ENCODE measurements at places on chromosomes 2 and 18. TPM values are rescaled to one million over a fixed set of nuclear protein-coding genes. Genes with fewer than 3 reads are reported as not detected.

DNA sequence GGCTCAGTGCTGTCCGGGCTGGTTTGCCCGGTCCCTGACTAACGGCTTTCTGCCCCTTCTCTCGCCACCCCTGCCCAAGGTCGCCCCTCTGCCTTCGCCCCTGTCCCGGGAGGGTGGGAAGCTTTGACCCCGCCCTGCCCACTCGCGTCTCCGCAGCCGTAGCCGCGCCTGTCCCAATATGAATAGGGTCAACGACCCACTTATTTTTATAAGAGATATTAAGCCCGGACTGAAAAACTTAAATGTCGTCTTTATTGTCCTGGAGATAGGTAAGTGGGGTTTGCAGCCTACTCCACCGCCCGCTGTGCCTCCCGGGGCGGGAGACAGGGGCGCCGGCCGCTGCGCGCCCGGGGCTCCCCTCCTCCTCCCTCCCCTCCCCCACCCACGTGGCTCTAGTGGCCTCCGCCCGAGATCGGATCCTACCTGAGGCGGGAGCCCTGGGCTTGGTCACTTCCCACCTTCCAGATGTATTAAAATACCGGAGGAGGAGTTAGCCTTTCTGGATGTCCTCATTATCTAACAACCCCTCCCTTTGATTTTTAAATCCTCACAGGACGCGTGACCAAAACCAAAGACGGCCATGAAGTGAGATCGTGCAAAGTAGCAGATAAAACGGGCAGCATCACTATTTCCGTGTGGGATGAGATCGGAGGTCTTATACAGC is 633 bp downstream of the NABP1 start:
- DNase-seq = peak; percentile 51
- H3K27me3 ChIP-seq = no peaks in the 10 kb centered on the region
- H3K4me1 ChIP-seq = peaks cover 4% of the 10 kb centered on the region
- peak overlapping the region; percentile 54 for H3K4me3 ChIP-seq

- H3K27me3 ChIP-seq = no peaks in the 10 kb centered on the region
- no peaks in the 10 kb centered on the region for H3K36me3 ChIP-seq
- no peak for DNase-seq
- H3K4me3 ChIP-seq = no peak overlapping the region
- no peak overlapping the region for H3K27ac ChIP-seq
- H3K4me1 ChIP-seq = no peaks in the 10 kb centered on the region
Observed at GRCh38 chr2:2926009-2926857, 451.4 kb downstream of the EIPR1 start.

GRCh38 chr2:66948234-66948633 is 448.9 kb upstream of the ETAA1 start:
- no peak overlapping the region for H3K4me3 ChIP-seq
- H3K27ac ChIP-seq = no peak overlapping the region
- no peak for DNase-seq
- no peaks in the 10 kb centered on the region for H3K4me1 ChIP-seq
- no peaks in the 10 kb centered on the region for H3K27me3 ChIP-seq
- H3K36me3 ChIP-seq = no peaks in the 10 kb centered on the region

DNA sequence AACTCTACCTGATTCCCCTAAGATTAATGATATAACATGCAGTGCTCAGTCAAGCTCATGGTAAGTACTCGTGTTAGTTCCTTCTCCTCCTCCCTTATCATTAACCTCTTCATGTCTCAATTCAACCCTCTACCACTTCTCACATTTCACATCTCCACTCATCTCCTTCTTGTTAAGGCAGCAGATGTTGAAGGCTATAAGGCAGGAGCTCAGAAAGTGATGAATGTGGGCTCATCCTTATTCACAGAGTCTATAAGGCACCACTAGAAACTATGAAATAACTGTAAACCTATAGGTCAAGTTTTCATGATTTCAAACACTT is 56.0 kb downstream of the CLHC1 start:
- no peaks in the 10 kb centered on the region for H3K27me3 ChIP-seq
- H3K4me3 ChIP-seq = no peak overlapping the region
- no peaks in the 10 kb centered on the region for H3K4me1 ChIP-seq

GRCh38 chr2:181780047-181780651 is 99.8 kb upstream of the NEUROD1 start:
- DNase-seq = no peak
- H3K4me1 ChIP-seq = peaks cover 10% of the 10 kb centered on the region
- H3K27me3 ChIP-seq = no peaks in the 10 kb centered on the region
- no peak overlapping the region for H3K4me3 ChIP-seq

GRCh38 chr2:234178330-234179030 is 128.0 kb downstream of the SPP2 start:
- H3K4me1 ChIP-seq = peaks cover 3% of the 10 kb centered on the region
- no peak overlapping the region for H3K4me3 ChIP-seq
- H3K27ac ChIP-seq = no peak overlapping the region
- DNase-seq = peak; percentile 24

DNA sequence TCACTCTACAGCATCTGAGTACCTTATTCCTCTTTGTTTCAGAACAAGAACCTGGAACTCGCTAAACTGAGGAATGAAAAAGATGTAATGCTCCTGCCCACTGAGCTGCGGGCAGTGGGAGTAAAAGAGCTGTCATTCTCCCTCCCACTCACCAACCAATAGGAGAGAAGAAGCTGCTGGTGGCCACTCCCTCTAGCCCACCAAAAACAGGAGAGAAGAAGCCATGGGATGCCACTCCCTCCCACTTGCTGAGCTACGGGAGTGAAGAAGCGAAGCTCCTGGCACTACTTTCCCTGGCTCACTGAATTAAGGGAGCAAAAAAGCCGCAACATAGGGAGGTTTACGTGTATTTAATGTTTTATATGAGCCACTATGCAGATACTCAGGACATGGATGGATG is 53.7 kb downstream of the RIT2 start:
- H3K36me3 ChIP-seq = no peaks in the 10 kb centered on the region
- no peaks in the 10 kb centered on the region for H3K4me1 ChIP-seq
- H3K27ac ChIP-seq = no peak overlapping the region
- no peaks in the 10 kb centered on the region for H3K27me3 ChIP-seq
- H3K4me3 ChIP-seq = no peak overlapping the region

DNA sequence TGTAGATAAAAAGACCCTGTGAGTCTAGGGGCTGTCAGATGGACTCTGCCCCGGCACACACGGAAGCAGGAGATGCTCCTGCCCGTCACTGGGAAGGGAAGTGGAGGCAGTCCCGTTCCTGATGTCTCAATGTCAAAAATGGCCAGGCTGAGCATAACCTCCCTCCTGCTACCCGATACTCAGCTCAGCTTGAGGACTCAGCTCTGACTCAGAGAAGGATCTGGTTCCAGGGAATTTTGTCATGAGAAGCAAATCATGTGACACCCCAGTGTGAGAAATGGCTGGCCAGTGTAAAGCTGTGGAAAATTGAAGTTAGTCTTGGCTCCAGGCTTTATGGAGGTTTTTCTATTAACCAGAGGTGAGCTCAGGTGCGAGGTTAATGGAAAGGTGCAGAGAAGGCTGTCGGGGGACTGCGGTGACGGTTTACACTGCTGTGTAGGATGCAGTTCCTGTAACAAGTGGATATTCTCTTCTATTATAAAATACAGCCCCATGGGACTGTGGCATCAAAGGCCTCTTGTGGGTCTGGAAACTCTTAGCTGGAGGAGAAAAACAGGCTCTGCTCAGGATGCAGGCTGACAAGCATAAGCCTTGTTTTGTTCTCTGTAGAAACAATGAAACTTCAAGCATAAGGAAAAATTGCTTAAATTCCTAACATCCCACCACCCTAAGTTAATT is 24.7 kb upstream of the AGAP1 start:
- H3K27me3 ChIP-seq = no peaks in the 10 kb centered on the region
- peak; percentile 15 for DNase-seq
- no peak overlapping the region for H3K4me3 ChIP-seq
- H3K36me3 ChIP-seq = no peaks in the 10 kb centered on the region

- H3K36me3 ChIP-seq = no peaks in the 10 kb centered on the region
- H3K27me3 ChIP-seq = no peaks in the 10 kb centered on the region
- H3K4me3 ChIP-seq = no peak overlapping the region
- H3K27ac ChIP-seq = no peak overlapping the region
Observed at GRCh38 chr2:43021791-43022509, 204.5 kb downstream of the ZFP36L2 start.

DNA sequence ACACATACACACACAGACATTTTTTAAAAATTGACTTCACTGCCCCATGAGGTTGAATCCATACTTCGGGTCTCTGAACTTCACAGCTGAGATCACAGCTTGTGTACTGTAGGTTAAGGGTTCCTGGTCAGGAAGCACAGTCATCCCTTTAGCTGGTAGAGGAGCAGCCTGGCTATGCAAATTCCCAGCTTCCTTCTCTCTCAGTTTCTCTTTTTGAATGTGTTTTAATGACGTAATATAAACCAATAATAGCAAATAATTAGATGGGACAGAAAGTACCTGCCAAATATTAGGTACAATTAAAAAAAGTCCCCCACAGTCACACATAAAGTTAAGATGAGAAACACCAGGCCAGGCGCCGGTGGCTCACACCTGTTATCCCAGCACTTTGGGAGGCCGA is 178.7 kb downstream of the ZNF385B start:
- no peaks in the 10 kb centered on the region for H3K27me3 ChIP-seq
- no peak for DNase-seq
- no peaks in the 10 kb centered on the region for H3K36me3 ChIP-seq

- H3K27me3 ChIP-seq = no peaks in the 10 kb centered on the region
- H3K4me1 ChIP-seq = no peaks in the 10 kb centered on the region
- H3K27ac ChIP-seq = no peak overlapping the region
- DNase-seq = no peak
- no peaks in the 10 kb centered on the region for H3K36me3 ChIP-seq
Observed at GRCh38 chr18:67199993-67200617, 316.4 kb downstream of the DSEL start.

DNA sequence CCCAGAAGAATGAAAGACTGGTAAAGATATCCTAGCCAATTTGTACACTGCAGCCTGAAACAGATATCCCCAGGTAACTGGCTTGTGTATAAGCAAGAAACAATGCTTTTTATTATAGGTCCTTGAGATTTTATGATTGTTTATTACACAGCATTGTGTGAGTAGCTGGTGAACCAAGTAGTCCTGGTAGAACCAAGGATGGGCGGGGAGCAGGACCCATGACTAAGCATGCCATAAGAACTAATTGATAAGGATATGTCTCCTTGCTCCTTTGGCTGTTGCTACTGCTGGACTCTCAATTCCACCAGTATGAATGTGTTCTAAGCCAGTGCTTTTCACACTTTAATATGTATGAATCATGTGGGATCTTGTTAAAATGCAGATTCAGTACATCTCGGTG is 12.3 kb upstream of the ALMS1 start:
- H3K36me3 ChIP-seq = no peaks in the 10 kb centered on the region
- DNase-seq = no peak
- H3K4me3 ChIP-seq = no peak overlapping the region
- no peaks in the 10 kb centered on the region for H3K4me1 ChIP-seq

DNA sequence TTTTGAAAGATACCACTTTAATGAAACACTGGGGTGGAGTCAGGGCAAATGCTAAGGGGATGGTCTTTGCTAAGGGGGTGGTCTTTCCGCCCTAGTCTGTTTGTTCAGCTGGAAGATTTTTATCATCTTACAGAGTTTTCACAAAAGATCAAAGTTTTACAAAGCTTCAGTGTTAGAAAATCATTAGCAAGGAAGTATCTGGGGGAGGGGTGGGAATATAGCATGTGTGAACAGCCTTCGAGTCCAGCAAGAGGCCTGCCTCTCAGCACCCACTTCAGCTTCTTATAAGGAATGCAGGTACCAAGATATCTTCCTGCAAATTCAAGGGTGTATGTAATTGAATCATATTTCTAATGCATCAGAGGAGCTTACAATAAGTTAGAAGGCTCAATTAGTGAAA is 112.9 kb downstream of the RAPGEF4 start:
- H3K27me3 ChIP-seq = no peaks in the 10 kb centered on the region
- no peak overlapping the region for H3K27ac ChIP-seq
- no peaks in the 10 kb centered on the region for H3K36me3 ChIP-seq
- H3K4me3 ChIP-seq = no peak overlapping the region

- H3K27me3 ChIP-seq = peaks cover 51% of the 10 kb centered on the region
- H3K4me1 ChIP-seq = peaks cover 38% of the 10 kb centered on the region
- DNase-seq = no peak
- no peaks in the 10 kb centered on the region for H3K36me3 ChIP-seq
- H3K27ac ChIP-seq = peak within 1 kb of the TSS; percentile 68
Observed at GRCh38 chr2:199457147-199458008, at the start of gene SATB2. TSS of gene SATB2 (minus strand) at chr2:199457939. CDS start at chr2:199456037, 1,902 bp downstream.

DNA sequence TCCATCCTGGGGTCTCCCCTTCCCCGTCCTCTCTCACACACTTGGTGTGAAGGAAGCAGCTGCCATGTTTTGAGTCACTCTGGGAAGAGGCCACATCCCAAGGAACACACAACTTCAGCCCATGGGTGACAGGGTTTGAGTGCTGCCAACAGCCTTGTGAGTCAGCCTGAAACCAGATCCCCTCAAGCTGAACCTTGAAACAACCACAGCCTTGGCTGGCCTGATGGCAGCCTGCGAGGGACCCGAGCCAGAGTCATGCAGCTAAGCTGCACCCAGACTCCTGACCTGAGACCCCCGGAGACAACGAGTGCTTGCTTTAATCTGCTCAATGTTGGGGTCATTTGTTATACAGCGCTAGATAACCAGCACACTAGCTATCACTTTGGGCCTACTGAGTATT is 19.3 kb upstream of the MC2R start:
- no peak for DNase-seq
- no peak overlapping the region for H3K27ac ChIP-seq
- H3K4me3 ChIP-seq = no peak overlapping the region
- no peaks in the 10 kb centered on the region for H3K4me1 ChIP-seq
- no peaks in the 10 kb centered on the region for H3K36me3 ChIP-seq
- H3K27me3 ChIP-seq = no peaks in the 10 kb centered on the region

GRCh38 chr2:164719996-164720941 is 99.0 kb upstream of the GRB14 start:
- no peaks in the 10 kb centered on the region for H3K4me1 ChIP-seq
- no peak overlapping the region for H3K4me3 ChIP-seq
- no peak for DNase-seq
- H3K36me3 ChIP-seq = no peaks in the 10 kb centered on the region
- H3K27me3 ChIP-seq = no peaks in the 10 kb centered on the region
- H3K27ac ChIP-seq = peak overlapping the region; percentile 56

DNA sequence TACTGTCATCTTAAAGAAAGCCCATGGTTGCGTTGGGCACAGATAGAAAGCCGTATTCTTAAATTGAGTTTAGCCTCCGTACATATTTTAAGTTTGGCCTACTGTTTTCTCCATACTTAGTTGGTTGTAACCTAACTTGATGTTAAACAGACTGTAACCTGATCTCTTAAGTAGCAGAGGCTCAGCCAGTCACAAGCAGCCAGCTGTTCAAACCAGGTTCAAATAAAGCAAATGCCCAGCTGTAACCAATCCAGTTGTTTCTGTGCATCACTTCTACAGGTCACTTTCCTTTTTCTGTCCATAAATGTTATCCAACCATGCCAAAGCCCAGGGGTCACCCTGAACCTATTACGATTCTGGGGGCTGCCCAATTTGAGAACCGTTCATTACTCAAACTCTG is 10.0 kb upstream of the THADA start:
- no peaks in the 10 kb centered on the region for H3K36me3 ChIP-seq
- DNase-seq = no peak
- no peaks in the 10 kb centered on the region for H3K4me1 ChIP-seq

Gene NEDD4L
- 105 TPM for total RNA-seq

Gene HRH4
- total RNA-seq = not detected

Gene GLI2
- total RNA-seq = 1.4 TPM

Gene FAM117B
- total RNA-seq = 7.2 TPM

Measured in thyroid gland (tissue), 4 donors.